H1 (cell line): ENCODE measurements at places on chromosomes 6 and 20.

- H3K4me3 ChIP-seq, result no peak overlapping the region
- no peaks in the 10 kb centered on the region; the same call in 1 of the 2 replicates for H3K36me3 ChIP-seq
- H3K27ac ChIP-seq, result no peak overlapping the region
- no peaks in the 10 kb centered on the region for H3K27me3 ChIP-seq
- DNase-seq, result no peak
Observed at GRCh38 chr6:114997813-114998292, 655.0 kb upstream of the HS3ST5 start.

DNA sequence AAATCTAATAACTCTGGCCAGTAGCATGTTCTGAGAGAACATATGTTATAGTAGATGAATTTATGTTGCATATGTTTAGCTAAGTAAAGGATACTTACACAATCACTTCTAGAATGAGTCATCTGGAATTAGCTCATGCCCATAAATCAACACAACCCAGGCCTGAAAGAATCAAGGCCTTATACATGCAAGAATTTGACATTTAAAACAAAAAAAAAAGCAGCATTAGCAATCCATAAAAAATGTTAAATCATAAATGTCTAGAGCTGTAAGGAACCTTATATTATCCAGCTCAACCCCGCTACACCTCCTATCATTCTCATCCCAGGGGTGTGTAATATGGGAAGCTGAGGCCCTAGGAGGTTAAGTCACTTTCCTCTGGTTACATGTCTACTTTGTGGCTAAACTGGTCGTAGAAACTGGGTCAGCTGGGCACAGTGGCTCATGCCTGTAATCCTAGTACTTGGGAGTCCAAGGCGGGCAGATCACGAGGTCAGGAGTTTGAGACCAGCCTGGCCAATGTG lies 105.2 kb upstream of the CARMIL1 start:
- no peaks in the 10 kb centered on the region for H3K27me3 ChIP-seq
- H3K36me3 ChIP-seq, result no peaks in the 10 kb centered on the region
- H3K4me3 ChIP-seq, result no peak overlapping the region
- no peak for DNase-seq

DNA sequence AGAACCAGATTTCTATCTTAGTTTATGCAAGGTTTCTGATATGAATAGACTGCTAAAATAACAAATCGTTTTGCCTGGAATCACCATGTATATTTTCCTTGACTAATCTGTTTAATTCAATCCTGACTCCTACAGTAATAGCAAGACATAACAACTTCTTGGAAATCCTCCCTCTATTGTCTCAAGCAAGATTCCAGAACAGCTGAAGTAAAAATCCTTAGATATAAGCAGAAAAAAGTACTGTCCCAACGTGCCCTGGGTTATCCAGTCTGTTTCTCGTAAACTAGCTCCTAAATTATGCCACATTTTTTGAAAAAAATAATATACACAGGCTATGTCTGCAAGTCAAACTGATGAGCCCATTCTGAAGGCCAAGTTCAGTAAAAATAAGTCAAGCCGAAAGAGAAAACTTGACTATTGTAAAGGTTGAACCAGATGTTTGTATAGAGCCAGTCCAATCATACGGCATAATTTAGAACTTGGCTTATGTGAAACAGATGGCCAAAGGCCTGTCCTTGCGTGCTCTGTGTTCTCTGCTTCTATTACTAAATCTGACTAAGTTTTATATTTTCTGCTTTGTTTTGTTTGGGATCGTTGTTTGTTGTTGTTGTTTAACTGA lies 341.6 kb upstream of the NRSN1 start:
- no peaks in the 10 kb centered on the region for H3K36me3 ChIP-seq
- H3K4me3 ChIP-seq, result no peak overlapping the region
- H3K27me3 ChIP-seq, result no peaks in the 10 kb centered on the region
- H3K27ac ChIP-seq, result no peak overlapping the region
- no peak for DNase-seq

DNA sequence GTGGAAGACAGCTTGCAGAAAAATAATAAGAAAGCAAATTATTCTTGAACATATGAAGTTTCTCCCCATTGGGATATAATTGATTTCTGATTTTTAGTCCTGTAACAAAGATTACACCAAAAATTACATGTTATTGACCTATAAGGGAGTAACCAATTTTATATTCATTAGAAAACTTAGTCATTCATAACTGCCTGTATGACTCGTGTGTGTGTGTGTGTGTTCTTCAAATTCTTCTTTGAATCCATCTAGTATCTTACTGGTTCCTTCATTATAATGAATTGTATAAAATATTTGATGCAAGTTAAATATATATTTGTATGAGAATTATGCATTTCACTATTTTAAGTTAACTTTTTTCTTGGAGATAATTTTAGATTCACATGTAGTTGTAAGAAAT lies 310.4 kb downstream of the HAO1 start:
- H3K27ac ChIP-seq, result no peak overlapping the region
- DNase-seq, result no peak
- H3K36me3 ChIP-seq, result no peaks in the 10 kb centered on the region
- no peak overlapping the region for H3K4me3 ChIP-seq
- no peaks in the 10 kb centered on the region for H3K4me1 ChIP-seq

DNA sequence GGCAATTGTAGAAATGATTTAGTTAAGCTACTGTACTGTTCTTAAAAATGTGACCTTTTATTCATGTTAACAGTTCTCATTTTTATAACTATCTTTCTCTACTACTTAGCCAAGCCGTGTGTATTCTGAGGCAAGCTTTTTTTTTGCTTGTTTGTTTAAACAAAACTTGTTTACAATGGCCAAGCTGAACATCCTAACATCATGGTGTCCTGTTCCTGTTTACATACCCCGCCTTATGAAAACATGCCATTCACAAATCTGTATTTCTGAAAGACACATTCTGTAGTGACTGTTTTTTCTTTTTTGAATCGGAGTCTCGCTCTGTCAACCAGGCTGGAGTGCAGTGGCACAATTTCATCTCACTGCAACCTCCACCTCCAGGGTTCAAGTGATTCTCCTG lies 140.9 kb downstream of the NCOA3 start:
- peaks cover 2% of the 10 kb centered on the region for H3K4me1 ChIP-seq
- no peak for DNase-seq
- peaks cover 7% of the 10 kb centered on the region for H3K36me3 ChIP-seq
- no peaks in the 10 kb centered on the region for H3K27me3 ChIP-seq
- H3K4me3 ChIP-seq, result no peak overlapping the region

- H3K4me1 ChIP-seq, result no peaks in the 10 kb centered on the region
- no peaks in the 10 kb centered on the region for H3K27me3 ChIP-seq
- no peaks in the 10 kb centered on the region for H3K36me3 ChIP-seq
- H3K4me3 ChIP-seq, result no peak overlapping the region
- no peak for DNase-seq
Observed at GRCh38 chr20:63087872-63088680, 81.3 kb upstream of the BHLHE23 start.

GRCh38 chr6:83432636-83433035 lies 1.8 kb upstream of the ME1 start:
- no peaks in the 10 kb centered on the region for H3K27me3 ChIP-seq
- peaks cover 9% of the 10 kb centered on the region for H3K4me1 ChIP-seq
- DNase-seq, result no peak
- H3K36me3 ChIP-seq, result no peaks in the 10 kb centered on the region
- H3K4me3 ChIP-seq, result no peak overlapping the region

DNA sequence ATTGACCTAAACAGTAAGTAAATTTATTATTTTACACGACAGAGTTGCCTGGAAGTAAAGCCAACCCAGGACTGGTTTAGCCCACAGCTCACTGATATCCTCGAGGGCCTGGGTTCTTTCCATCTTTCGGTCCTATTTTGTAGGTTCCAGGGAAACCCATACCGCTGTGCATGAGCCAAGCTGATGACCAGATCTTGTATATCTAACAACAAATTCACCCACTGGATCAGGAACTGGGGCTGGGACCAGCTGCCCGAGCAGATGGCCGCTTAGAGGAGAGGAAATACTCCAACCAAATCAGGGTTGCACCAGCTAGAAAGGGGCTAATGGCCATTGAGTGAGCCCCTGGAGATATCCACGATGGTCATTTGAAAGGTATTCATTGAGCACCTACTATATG lies 139.2 kb downstream of the BACH2 start:
- H3K27me3 ChIP-seq, result no peaks in the 10 kb centered on the region
- no peak for DNase-seq
- no peaks in the 10 kb centered on the region for H3K4me1 ChIP-seq
- no peaks in the 10 kb centered on the region for H3K36me3 ChIP-seq
- no peak overlapping the region for H3K4me3 ChIP-seq

GRCh38 chr20:20741087-20742045 lies 28.9 kb upstream of the RALGAPA2 start:
- DNase-seq, result no peak
- H3K27me3 ChIP-seq, result no peaks in the 10 kb centered on the region
- no peaks in the 10 kb centered on the region for H3K36me3 ChIP-seq
- no peak overlapping the region for H3K4me3 ChIP-seq
- H3K27ac ChIP-seq, result no peak overlapping the region
- H3K4me1 ChIP-seq, result peaks cover 13% of the 10 kb centered on the region

DNA sequence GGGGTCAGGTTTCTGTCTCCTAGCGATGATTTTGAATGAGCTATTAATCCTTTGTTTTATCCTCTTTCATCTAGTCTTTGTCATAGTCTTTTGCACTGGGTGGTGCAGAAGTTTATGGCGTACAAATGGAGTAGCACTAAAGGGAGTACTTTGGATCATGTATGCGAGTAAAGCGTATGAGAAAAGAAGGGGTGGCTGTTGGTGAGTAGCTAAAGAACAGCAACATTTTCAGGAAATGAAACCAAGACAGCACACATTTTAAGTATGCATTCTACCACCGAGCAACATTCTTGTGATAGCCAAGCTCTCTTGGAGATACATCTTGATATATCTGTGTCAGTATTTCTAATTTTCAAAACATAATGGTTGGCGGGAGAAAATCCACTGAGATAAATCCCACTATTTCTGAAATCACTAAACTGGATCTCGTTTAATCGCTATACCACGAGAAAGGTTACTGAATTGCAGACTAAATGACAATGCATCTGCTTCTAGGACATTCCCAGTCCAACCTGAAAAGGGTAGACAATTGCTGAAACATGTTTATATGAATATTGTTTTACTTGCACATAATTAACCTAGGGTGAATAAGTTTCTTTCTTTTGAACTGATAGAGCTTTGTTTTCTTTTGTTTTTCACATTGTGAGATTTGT lies 196.1 kb downstream of the TRIM27 start:
- H3K36me3 ChIP-seq, result no peaks in the 10 kb centered on the region
- H3K4me1 ChIP-seq, result no peaks in the 10 kb centered on the region; the same call in 1 of the 2 replicates
- DNase-seq, result no peak
- no peak overlapping the region for H3K4me3 ChIP-seq

- no peak overlapping the region for H3K27ac ChIP-seq
- no peaks in the 10 kb centered on the region for H3K27me3 ChIP-seq
- H3K4me3 ChIP-seq, result no peak overlapping the region
- no peak for DNase-seq
- H3K4me1 ChIP-seq, result no peaks in the 10 kb centered on the region
Observed at GRCh38 chr6:111147440-111147839, 60.1 kb downstream of the SLC16A10 start.

DNA sequence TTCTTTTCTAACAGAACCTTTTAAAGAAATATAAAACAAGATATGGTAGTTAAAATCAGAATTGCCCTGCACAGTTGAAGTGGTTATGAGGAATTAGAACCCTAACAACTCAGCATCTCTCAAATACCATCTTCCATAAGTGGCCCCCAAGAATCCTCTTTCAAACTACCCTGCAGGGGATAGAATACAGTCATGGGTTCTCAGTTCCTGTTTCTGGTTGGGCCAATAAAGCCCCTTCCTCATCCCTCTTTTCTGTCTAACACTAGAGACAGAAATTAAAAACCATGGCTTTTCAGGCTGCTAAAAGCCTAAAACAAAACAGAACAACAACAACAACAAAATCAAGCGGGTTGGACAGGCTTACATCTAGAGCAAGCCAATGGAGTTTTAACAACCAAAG lies 6.7 kb upstream of the LCA5 start:
- H3K4me1 ChIP-seq, result peaks cover 6% of the 10 kb centered on the region
- no peak overlapping the region for H3K27ac ChIP-seq
- no peak overlapping the region for H3K4me3 ChIP-seq
- DNase-seq, result no peak
- no peaks in the 10 kb centered on the region for H3K27me3 ChIP-seq
- H3K36me3 ChIP-seq, result no peaks in the 10 kb centered on the region

GRCh38 chr20:23646106-23646873 lies 8.5 kb upstream of the CST3 start:
- H3K27me3 ChIP-seq, result no peaks in the 10 kb centered on the region
- no peak for DNase-seq
- no peaks in the 10 kb centered on the region for H3K36me3 ChIP-seq

DNA sequence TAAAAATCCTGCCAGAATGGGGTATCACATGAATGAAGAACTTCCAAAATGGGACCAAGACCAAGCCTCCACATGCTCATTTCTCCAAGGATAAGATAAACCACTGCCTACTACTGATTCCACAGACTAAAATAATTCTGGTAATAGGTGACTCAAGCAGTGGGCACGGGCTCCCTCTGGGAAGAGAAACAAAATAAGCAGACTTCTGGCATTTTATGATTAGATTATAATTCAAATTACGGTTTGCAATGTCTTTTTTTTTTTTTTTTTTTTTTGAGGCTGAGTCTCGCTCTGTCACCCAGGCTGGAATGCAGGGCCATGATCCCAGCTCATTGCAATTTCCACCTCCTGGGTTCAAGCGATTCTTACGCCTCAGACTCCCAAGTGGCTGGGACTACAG lies 16.0 kb downstream of the UQCC1 start:
- 0 out of 2 replicates have a peak, but pooled peaks cover 3% of the 10 kb centered on the region for H3K36me3 ChIP-seq
- H3K27me3 ChIP-seq, result no peaks in the 10 kb centered on the region
- H3K4me1 ChIP-seq, result no peaks in the 10 kb centered on the region
- H3K4me3 ChIP-seq, result no peak overlapping the region
- no peak for DNase-seq

GRCh38 chr6:1594445-1595200 lies 15.1 kb upstream of the FOXC1 start:
- no peaks in the 10 kb centered on the region for H3K36me3 ChIP-seq
- H3K27ac ChIP-seq, result no peak overlapping the region
- no peaks in the 10 kb centered on the region for H3K27me3 ChIP-seq
- H3K4me1 ChIP-seq, result no peaks in the 10 kb centered on the region; the same call in none of the 2 replicates

DNA sequence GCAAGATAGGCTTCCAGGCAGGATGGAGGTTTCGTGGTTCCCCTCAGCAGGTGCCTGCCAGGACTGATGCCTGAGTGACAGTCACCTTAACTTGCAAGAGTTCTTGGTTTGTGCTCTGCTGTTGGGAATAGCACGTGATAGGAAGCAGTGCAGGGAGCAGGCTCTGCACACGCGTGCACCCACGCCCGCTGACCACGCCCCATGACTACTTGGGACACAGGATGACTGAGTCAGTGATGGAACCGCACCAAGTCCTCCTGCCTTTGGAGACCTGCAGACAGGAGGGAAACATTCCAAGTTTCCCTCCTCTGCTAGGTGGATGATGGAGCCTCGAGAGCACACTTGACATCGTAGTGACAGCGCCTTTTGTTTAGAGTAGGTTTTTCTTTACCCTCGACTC lies 164.2 kb downstream of the DTNBP1 start:
- H3K27ac ChIP-seq, result no peak overlapping the region
- H3K4me3 ChIP-seq, result no peak overlapping the region
- H3K27me3 ChIP-seq, result no peaks in the 10 kb centered on the region; the same call in 1 of the 2 replicates
- H3K36me3 ChIP-seq, result peaks cover 71% of the 10 kb centered on the region

GRCh38 chr20:40646361-40646760 lies 42.7 kb downstream of the MAFB start:
- no peaks in the 10 kb centered on the region for H3K27me3 ChIP-seq
- no peaks in the 10 kb centered on the region for H3K4me1 ChIP-seq
- no peaks in the 10 kb centered on the region for H3K36me3 ChIP-seq
- H3K27ac ChIP-seq, result no peak overlapping the region
- H3K4me3 ChIP-seq, result no peak overlapping the region
